GM04504 (cell line): ENCODE measurements at places on chromosomes 6 and 20.

GRCh38 chr6:106027758-106028157 is 58.4 kb upstream of the PRDM1 start:
- no peak for DNase-seq

DNA sequence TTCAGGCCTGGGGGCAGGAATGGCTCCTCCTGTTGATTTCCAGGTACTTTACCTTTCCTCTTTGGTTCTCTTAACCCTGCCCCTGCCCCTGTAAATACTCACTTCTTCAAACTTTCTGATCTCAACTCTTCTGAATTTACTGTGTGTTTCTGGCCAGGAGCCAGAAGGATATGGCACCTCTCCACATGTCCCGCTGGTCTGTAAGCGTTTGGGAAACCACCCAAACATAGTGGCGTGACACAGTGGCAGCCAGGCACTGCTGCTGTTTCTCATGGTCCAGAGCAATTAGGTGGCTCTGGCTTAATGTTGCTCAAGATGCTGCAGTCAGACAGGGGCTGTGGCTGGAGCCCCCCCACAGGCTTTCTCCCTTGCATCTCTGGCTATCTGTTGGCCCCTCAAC is 374.5 kb downstream of the RNGTT start:
- DNase-seq: no peak

- DNase-seq: peak; percentile 47
These were observed 23.0 kb upstream of the NAA20 start for GRCh38 chr20:19993958-19994669.

DNA sequence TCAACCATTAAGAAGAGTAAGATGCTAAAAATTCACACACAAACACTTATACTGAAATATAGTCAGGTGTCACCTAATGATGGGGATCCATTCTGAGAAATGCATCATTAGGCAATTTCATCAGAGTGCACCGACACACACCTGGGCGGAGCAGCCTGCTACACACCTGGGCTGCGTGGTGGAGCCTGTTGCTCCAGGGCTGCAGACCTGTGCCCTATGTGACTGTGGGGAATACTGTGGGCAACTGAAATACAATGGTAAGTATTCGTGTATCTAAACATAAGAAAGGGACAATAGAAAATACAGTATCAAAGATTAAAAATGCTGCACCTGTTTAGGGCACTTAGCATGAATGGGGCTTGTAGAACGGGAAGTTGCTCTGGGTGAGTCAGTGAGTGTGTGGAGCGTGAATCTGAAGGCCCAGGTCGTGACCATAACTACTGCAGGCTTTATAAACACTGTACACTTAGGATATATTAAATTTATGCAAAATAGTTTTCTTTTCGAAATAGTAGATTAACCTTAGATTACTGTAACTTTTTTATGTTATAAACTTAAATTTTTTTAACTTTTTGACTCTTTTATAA is 124.4 kb upstream of the AFDN start:
- DNase-seq: no peak

GRCh38 chr6:129731428-129731827 is 21.5 kb upstream of the ARHGAP18 start:
- DNase-seq: no peak

DNA sequence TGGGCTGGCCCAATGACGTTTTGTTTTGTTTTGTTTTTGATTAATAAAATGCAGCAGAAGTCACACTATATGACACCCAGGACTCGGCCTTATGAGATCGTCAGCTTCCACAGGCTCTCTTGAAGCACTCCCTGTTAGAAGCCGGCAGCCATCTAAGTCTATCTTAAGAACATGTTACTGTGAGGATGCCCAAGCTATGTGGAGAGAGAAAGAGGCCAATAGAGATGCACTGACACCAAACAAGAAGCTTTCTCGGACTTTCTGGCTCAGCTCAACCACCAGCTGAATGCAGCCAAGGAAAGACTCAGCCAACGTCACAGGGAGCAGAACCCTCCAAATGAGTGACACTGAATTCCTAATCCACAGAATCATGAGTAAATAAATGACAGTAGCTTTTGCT is 14.0 kb downstream of the SGK1 start:
- DNase-seq: no peak

GRCh38 chr6:113466526-113466925 is 390.6 kb upstream of the MARCKS start:
- DNase-seq: no peak

DNA sequence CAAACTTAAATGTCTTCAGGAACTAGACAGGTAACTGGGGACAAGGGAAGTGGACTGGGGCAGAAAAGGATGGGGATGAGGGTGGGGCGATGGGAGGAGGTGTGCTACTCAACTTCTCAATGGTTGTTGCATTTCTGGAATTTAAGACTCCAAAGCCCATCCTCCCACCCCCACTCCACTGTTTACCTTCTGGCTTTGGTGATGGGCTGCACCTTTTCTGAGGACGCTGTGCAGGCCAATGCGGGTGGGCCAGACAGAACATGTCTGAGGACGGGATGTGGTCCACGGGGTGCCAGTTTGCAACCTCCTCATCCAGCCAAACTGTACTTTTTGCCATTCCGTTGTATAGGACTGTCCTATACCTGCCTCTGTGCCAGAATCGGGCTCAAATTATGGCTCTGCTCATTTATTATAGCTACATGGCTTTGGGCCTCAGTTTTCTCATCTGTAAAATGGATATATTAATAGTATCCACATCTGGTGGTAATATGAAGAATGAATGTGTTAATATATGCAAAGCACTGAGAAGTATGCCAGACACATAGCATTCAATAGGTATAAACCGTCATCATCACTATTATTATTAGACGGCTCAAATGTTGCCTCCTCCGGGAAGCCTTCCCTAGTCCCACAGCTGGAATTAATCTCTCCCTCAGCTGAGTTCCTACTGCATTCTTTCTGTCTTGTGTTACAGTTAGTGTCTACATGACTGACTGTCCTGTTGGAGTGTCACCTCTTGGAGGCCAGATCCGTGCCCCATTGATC is 31.0 kb upstream of the VEGFA start:
- DNase-seq: no peak

GRCh38 chr6:99148111-99148510 is 200.4 kb upstream of the FBXL4 start:
- no peak for DNase-seq

GRCh38 chr6:168050225-168050880 is 28.7 kb downstream of the FRMD1 start:
- DNase-seq: no peak

- DNase-seq: no peak
These were observed 28.3 kb downstream of the C6orf132 start for GRCh38 chr6:42113936-42114636.

- DNase-seq: no peak
These were observed 21.0 kb upstream of the PNISR start for GRCh38 chr6:99446076-99446475.

DNA sequence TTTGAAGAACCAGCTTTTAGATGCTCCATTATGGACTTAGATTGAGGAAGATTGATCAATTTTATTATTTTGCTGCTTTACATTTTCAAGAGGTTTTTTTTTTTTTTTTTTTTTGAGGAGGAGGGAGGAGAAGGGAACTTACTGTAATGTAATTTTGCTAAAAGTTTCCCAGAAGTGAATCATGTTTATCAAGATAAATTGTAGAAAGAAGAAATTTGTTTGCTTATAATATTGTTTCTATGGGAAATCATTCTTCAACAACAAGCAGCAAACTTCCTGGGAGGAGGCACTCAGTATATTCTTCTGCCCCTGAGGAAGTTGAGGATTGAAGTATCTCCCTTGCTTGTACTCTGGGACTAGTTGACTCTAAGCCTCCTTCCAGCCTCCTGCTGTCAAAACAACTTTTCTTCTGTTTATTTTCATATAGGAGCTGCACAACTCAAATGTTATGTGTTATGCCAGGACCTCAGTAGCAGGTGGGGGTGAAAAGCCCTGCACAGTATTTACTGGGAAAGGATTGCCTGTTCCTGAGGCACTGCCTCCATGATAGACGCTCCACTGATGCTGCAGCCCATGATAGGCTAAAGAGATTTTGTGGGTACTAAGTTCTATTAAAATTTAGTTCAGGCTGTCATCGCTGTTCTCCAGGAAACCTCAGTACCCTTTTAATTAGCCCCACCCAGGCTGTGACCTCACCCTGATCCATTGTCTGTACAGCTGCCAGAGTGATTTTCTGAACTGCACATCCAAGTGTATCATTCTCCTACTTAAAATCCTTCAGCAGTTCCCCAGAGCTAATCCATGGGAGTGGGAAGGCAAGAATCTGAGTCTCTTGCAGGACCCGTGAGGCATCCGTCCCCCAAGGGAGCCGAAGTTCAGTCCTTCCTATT is 51.9 kb downstream of the CARMIL1 start:
- no peak for DNase-seq

- DNase-seq: no peak
These were observed 350.5 kb downstream of the ZFAND3 start for GRCh38 chr6:38169977-38170526.

DNA sequence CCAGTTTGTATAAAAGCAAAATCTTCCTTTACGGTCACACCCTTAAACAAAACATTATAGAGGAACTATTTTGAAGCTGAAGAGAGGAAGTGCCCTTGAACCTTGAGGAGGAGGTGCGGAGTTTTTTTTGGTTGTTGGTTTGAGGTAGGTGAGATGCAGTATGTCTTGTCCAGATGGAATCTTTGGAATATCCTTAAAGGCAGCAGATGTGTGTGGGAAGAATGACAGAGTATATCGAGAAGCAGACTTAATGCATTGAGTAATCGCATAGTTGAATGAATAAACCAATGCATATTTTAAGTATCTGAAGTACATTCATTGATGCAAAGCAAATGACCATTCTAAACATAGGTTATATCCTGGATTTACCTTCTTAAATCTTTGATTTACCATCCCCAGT is 49.9 kb downstream of the AIG1 start:
- no peak for DNase-seq

GRCh38 chr6:160534050-160534696 is 129.9 kb downstream of the LPA start:
- no peak for DNase-seq

- no peak for DNase-seq
These were observed 471.9 kb upstream of the SOX4 start for GRCh38 chr6:21121636-21122136.

- no peak for DNase-seq
These were observed 86.5 kb upstream of the CST7 start for GRCh38 chr20:24862606-24863005.

- DNase-seq: no peak
These were observed 8.9 kb downstream of the ITPR3 start for GRCh38 chr6:33630014-33630413.
